T-cell (primary cell): ENCODE measurements at places on chromosomes 13 and 19. TPM values are rescaled to one million over a fixed set of nuclear protein-coding genes. Genes with fewer than 3 reads are reported as not detected.
A peak's percentile ranks its signal among the peaks of the same experiment; 100 is the strongest.

DNA sequence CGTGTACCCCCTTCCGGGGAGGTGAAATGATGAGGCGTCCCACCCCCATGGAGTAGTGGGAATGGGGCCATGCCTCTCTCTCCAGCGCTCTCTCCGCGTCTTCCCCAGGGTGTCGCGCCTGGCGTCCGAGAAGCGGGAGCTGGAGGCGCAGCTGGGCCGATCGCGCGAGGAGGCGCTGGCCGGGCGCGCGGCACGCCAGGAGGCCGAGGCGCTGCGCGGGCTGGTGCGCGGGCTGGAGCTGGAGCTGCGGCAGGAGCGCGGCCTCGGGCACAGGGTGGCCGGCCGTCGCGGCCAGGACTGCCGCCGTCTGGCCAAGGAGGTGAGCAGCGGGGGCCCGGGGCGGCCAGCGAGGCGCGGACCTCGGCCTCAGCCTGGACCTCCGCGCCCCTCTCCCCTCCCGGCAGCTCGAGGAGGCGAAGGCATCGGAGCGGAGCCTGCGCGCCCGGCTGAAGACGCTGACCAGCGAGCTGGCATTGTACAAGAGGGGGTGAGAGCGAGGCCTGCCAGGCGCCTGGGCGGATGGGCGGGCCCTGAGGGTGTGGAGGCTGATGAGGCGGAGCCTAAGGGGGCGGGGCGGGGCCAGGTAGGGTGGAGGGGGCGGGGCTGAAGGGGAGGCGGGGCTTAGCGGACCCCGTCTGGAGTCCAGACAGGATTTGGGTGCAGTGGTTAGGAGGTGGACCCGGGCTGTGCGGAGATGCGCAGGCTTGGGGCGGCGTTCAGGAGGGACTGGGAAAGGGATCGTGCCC, 7.7 kb downstream of the PGLYRP1 start:
- DNase-seq, result peak; percentile 59

DNA sequence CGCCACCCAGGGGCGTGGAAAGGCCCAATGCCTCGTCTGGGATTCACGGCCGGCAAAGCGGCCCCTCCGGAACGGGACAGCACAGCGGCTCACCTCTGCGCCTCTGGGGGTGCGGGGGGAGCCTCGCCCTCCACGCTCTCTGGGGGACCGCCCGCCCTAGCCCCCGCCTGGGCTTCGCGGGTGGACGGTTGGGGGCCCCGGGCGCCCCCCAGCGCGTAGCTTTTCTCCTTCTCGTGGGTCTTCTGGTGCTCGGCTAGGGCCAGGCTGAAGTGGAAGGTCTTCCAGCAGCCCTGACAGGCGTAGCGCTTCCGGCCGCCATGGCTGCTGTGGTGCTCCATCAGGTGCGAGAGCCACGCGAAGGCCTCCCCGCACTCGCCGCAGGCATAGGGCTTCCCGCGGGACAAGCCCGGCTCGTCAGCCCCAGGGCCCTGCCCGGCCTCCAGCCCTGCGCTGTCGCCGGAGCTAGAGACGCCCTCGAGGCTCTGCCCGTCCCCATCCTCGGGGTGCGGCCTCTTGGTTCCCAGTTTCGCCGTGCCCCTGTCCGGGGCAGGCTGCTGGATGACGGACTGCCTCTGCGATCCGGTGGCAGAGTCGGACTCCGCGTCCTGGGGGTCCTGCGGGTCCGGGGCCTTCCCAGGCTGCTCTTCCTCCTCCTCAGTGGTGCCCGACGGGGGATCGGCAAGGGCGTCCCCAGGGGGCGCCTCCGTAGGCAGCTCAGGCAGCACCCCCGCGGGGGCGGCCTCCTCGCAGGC, 13.3 kb downstream of the ZSCAN18 start:
- no peak for DNase-seq

- DNase-seq, result no peak
Measured at GRCh38 chr13:76846363-76846762, 39.8 kb downstream of the KCTD12 start.

DNA sequence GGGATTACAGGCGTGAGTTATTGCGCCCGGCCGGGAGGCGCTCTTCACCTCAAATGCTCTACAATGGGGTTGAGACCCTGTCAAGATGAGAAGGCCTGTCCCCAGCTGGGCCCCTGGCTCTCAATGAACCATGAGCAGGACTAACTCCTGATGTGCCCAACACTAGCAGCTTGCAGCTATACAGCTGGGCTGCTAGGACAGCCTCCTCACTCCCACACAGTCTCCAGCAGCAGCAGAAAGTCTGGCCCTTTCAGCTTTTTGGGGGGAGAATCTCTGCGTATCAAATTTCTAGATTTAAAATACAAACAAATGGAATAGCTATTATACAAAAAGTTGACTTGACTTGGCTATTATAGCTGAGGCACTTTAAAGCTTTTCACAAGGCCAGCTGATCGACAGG, 30.2 kb downstream of the TMTC4 start:
- DNase-seq, result no peak

The PEAK3 gene
- 0.22 TPM for total RNA-seq

DNA sequence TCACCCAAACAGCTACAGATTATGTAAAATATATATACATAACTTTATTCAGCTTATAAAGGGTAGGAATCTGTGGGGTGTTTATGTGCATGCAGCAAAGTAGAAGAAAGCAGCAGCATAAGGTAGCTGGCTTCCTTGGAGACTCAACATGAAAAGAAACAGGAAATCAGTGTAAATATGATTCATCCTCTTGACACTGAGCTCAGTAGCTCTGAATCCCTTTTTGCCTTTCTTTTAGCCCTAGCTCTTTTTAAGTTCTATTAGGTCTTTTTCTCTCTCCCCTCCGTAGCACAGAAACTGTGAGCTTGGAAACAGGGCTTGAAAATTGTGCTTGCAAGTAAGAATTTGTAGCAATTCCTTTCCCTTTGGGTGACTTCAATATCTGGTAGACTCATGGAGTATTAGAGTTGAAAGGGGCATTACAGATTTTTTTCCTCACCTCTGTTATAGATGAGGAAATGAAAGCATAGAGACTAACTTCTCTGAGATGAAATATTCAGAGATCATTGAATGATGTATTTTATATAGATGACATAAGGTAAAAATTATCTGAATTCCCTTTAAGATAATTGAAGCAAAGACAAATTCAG, 314.4 kb downstream of the PCDH9 start:
- no peak for DNase-seq

GRCh38 chr13:19822673-19823072, 39.9 kb upstream of the PSPC1 start:
- no peak for DNase-seq

The ATXN8OS gene
- not detected for total RNA-seq
